ENCODE measurements at places on chromosomes 3 and 15.

DNA sequence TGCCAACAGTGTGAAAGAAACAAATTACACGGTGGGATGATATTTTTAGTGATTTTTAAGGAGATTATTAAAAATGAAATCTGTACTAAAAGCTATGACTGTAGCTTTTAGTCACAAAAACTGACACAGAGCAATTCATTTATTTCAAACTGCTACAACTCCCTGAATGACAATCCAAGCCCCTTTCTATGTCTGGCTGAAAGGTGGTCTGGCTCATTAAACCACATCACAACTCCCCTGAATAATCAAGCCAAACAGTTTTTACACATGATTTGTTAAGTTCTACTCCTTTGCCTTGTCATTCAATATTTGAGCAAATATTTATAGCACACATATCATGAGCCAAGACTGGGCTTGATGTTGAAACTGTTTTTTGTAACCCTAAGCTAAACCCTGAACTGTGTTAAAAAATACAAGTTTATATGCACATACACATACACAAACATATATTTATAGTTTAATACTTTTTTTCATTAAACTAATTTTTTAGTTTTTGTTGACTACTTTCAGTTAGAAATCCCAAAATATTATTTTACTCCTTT, 125.5 kb downstream of the RBMS3 start:
- no peak for DNase-seq

- no peak for DNase-seq
Observed at GRCh38 chr3:48222616-48223513, at the start of gene CAMP. CAMP (plus strand) TSS chr3:48223495; CDS start chr3:48223512, 17 bp downstream.

DNA sequence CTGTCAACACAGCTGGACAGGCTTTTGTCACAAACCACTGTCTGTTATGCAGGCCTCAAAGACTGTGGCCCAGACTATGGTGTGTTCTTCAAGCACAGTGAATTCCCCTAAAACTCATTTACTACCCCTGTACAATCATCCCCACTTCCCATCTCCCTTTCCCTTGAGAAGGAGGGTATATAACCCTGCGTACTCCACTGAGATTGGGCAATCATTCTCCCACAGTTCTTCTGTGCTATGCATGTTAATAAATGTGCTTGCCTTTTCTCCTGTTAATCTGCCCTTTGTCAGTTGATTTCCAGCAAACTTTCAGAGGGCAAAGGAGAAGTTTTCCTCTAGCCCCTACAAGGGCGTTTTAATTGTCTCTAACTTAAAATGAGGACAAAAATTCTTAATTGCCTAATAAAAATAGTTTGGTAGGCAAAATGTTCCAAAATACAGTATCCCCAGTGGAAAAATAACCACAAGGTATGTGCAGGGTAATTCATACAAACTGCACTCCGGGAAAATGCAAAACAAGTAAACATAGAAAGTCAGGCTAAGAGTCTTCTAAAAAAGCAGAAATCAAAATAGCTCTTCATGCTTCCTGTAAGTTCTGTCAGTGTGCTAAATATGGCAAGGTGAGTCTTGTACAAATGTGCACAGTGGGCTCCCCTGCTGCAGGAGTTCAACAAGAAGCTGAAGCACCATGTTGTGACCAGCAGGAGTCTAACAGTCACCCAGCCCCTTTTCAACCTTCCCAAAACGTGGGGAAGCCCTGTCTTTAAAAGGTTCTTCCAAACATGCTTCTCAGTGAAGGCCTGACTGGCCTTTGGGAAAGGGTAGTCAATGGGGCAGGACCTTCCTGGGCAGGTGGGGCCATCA, 10.2 kb downstream of the ATP10A start:
- DNase-seq: no peak

DNA sequence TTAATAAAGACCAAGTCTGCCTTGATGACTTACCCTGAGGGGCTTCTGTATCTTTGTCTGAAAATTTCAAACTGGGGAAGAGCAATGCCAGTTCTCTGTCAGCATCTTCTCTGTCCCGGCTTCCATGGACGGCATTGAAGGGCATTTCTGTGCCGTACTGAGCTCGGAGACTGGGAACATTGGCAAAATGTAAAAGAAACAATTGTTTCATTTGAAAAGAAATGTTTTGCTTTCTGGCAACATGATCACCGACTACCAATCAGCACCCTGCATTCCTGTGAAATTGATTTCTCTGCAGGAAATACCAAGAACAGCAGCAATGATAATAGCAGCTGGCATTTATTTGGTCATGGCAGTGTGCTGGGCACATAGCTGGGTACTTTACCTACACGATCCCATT, 26.2 kb downstream of the NME9 start:
- no peak for DNase-seq

DNA sequence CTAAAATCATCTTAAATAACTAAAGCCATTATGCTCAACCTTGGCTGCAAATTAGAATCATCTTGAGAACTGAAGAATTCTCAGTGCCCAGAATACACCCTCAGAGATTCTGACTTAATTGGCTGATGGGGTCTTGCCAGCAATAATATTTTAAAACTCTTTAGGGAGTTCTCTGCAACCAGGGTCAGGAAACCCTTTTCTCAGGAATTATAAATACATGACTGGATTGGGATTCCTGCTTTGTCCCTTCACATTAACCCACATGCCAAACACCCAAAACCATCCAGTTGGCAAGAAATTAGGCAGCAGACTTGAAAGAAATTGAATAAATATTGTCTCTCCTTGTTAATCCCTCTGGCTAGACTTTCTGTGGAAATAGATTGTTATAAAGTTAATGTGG, 482.3 kb upstream of the NECTIN3 start:
- no peak for DNase-seq

DNA sequence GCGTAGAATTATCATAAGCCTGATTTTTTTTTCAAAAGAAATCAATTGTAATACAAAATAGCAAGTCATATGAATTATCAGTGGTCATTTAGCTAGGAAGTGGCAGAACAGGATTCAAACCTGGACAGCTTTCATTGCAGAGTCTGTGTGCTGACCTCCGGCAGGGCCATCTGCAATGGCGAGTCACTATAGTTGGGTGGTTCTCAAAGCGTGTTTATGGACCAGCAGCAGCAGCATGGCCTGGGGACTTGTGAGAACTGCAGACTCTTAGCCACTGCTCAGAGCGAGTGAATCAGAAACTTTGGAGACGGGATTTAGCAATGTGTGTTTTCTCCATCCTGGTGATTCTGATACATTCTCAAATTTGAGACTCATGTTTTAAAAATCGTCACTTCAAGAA, 202.3 kb upstream of the SUCLG2 start:
- DNase-seq: no peak

- no peak for DNase-seq
Observed at GRCh38 chr3:31996195-31996594, 14.6 kb downstream of the ZNF860 start.

DNA sequence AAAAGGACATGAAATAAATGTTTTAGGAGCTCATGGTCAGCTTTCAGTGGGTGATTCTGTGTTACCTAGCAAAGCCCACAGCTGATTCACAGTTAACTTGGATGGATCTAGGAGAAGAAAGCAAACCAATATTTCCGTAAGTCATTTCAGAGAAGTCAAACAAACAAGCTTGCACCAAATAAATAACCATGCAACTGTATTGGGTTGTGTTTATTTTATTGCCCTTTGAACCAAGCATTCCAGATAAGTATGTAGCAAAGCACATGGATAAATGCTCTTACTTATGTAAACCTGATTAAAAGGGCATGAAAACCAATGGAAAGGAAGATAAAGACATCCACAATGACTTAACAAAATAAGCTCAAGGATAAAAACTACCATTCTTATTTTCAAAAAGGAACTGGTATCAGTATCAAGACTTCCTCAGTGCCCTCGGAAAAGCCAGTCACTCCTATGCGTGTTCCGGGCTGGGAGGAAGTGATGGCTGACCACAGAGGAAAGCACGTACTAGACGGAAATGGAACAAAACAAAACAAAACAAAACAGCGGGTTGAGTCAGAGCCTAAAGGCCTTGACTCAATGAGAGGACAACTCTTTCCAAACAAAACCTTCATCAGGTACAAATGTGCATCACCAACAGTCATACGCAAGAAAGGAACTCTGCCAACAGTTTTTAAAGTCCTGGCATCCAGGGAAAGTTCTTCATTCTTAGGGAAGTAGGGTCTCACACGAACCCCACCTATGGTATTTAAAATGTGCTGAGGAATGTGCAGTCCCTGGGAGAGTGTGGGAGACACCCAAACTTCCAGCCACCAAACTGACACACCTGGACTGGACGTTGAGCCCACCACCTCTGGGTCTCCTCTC, 103.3 kb downstream of the SNRK start:
- no peak for DNase-seq

DNA sequence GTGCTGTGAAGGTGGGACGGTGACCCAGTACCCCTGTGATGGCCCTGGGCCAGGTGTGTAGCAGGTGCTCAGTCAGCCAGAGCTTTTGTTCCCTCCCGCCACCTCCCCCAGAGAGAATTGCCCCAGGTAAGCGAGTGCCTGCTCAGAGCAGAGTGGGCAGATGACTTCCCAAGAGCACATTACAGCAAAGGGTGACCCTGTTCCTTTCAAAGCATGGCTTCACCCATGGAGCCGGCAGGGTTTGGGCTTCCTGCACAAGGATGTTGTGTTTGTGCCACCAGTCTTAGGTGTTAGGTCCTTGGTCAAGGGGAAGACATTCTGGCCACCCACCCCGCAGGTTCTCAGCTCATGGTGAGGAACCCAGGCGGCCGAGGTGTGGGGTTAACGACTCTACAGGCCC, 30.7 kb downstream of the SLC6A6 start:
- no peak for DNase-seq

- no peak for DNase-seq
Observed at GRCh38 chr15:66982250-66982649, 83.2 kb upstream of the SMAD3 start.

DNA sequence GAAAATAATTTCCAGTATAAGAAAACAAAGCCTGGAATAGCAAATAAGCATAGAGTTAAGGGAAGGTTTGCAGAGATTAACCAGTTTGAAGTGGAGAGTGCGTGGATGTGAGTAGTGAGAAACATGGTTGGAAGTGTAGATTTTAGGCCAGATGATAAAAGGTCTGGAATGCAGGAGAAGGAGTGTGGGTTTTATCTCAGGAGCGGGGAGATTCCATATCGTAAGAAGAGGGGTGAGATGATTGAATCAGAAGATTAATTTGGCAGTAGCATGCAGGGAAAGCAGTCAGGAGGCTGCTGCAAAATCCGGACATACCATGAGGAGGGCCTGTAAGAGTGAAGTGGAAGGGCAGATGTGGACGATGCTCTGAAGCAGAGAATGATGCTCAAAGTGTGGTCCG, 13.7 kb downstream of the PPARG start:
- DNase-seq: no peak

- DNase-seq: no peak
Observed at GRCh38 chr3:141421639-141422319, 53.5 kb downstream of the ZBTB38 start.

DNA sequence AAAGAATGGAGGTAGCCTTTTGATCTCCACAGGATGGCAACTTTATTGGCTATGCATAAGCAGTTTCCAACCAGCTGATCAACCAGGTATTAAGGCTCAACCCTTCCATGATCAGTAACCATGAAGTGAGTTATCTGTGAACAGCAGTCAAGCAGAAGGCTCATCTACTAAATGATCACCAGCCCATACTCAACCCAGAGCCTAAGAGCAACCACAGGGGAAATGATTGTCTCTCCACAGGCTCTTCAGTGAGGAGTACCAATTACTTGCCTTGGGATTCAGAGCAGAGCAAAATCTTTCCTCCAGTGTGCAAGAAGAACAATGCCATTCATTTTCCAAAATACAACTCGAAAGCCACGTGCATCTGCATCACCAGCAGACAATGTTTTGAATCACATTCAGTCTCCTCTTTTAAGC, 754.8 kb downstream of the ROBO1 start:
- no peak for DNase-seq

GRCh38 chr3:48694610-48695392, 9.1 kb upstream of the NCKIPSD start:
- peak; percentile 40 for DNase-seq

DNA sequence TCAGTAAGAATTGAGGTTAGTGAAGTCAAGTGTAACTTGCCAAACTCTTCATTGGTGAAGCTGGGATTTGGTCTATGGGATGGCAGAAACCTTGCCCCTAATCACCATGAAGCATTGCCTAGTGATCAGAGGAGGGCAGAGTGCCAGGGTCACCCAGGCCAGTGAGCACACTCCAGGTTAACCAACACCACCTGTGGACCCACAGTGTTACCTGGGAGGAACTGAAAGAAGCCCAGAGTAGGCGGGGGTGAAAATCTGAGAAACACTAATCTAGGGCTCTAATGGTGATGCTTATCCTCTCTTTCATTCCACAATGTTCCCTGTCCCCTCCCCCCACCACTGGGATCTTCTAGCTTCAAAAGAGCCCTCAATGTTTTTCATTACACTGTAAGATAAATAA, 372.8 kb downstream of the CTNNB1 start:
- no peak for DNase-seq

GRCh38 chr3:52233968-52234367, 5.0 kb downstream of the TWF2 start:
- DNase-seq: no peak

DNA sequence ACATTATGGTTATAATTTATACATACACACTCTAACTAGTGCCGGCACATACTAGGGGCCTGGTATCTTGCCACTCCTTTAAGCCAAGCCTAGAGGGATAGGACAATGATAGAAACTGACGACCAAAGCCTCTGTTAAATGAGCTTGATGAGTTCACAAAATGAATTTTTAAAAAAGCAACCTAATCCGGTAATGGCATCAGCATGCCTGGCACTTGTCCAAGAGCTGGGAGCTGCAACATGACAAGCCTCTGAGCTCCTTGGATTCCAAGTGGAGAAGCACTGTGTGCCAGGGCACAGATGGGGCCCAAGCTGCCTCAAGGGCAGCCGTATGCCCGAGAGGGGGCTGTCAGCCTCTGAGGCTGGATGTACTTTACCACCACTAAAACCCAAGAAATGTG, 9.7 kb downstream of the ETV5 start:
- DNase-seq: no peak

DNA sequence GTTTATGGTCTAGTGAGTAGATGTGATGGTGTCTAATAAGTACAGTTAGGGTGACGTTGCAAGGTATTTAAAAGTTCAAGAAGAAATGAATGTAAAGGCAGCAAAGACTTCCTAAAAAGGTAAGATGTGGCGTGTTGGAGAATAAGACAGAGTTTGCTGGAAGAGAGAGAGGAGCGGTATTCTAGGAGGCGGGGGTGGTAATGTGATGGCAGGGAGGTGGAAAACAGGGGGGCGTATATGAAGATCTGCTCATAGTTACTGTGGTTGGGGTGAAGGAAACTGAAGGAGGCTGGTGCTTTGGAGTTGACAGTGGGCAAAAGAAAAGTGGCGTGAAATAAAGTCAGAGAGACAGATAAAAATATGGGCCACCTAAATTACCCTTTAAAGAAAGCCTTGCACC, 164.9 kb upstream of the LRRN1 start:
- DNase-seq: no peak

- DNase-seq: no peak
Observed at GRCh38 chr3:23365066-23365465, 161.9 kb downstream of the UBE2E2 start.

Data from RCC 7860 (cell line).